MCF 10A (cell line): ENCODE measurements at places on chromosomes 16 and 17. TPM values are rescaled to one million over a fixed set of nuclear protein-coding genes. Genes with fewer than 3 reads are reported as not detected.

CLEC18A gene
- total RNA-seq, result 0.28 and 0.88 TPM in 2 replicates

ITGAD gene
- total RNA-seq, result not detected in 2 replicates

KRT33A gene
- not detected in 2 replicates for total RNA-seq

CCDC200 gene
- total RNA-seq, result not detected in 2 replicates

SLC6A2 gene
- total RNA-seq, result not detected in 2 replicates

AP2B1 gene
- total RNA-seq, result 227 and 229 TPM in 2 replicates

SLFN12L gene
- 0.34 and 0.35 TPM in 2 replicates for total RNA-seq

RNF157 gene
- total RNA-seq, result 0.17 and 0.44 TPM in 2 replicates

TMEM114 gene
- not detected in 2 replicates for total RNA-seq

SNN gene
- total RNA-seq, result 1.9 and 5.8 TPM in 2 replicates

GLP2R gene
- total RNA-seq, result 0.09 TPM in 1 of 2 replicates, not detected in the other

C16orf54 gene
- total RNA-seq, result not detected in 2 replicates

DNA sequence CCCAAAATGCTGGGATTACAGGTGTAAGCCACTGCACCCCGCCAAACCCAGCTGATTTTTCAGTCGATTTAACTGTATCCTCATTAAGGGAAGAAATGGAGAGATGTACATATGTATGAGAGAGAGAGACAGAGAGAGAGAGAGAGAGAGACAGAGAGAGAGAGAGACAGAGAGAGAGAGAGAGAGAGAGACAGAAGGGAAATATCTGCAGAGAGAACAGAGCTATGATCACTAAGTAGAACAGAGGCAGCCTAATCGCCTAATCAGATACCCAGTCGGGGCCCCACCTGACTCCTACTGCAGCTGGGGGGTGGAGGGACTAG is 70.0 kb downstream of the RBBP6 start:
- H3K36me3 ChIP-seq, result no peaks in the 10 kb centered on the region
- no peaks in the 10 kb centered on the region for H3K4me1 ChIP-seq
- peaks cover 42% of the 10 kb centered on the region for H3K27me3 ChIP-seq
- DNase-seq, result no peak

DNA sequence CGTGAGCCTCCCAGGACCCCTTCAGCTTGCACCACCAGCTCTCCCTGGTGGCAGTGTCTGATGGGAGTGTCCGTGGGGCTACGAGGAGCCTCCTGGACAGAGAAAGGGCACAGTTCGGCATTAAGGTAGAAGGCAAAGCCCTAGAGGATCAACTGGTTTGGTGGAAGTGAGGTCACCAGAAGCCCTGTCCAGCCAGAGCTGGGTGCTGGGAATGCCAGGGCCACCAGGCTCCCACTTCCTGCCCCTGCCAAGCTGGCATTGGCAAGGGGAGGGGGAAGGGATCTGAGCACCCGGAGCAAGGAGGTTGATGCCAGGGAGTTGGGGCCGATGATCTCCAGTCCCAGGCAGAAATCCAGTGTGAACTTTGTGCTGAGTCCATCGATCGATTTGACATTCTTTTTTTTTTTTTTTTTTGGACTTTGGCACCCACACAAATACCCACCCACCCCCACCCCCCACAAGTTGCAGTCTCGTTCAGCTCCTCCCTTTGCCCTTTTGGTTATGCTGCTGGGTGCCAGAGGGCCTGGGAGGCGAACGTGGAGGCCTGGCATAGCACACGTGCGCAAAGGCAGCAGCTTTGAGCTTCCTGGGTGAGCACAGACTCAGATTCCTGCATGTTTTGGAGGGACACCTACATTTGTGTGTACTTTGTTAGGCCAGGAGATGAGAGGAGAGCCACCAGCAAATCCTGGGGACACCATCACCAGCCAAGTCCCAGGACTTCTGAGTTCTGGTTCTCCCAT is 2.1 kb downstream of the NHERF1 start:
- H3K4me1 ChIP-seq, result peaks cover 29% of the 10 kb centered on the region
- H3K4me3 ChIP-seq, result peak overlapping the region; percentile 88
- H3K36me3 ChIP-seq, result no peaks in the 10 kb centered on the region
- DNase-seq, result no peak

GRCh38 chr17:60947543-60947942 is 269.9 kb downstream of the BCAS3 start:
- no peaks in the 10 kb centered on the region for H3K36me3 ChIP-seq
- H3K4me1 ChIP-seq, result peaks cover 6% of the 10 kb centered on the region
- no peak overlapping the region for H3K4me3 ChIP-seq

DNA sequence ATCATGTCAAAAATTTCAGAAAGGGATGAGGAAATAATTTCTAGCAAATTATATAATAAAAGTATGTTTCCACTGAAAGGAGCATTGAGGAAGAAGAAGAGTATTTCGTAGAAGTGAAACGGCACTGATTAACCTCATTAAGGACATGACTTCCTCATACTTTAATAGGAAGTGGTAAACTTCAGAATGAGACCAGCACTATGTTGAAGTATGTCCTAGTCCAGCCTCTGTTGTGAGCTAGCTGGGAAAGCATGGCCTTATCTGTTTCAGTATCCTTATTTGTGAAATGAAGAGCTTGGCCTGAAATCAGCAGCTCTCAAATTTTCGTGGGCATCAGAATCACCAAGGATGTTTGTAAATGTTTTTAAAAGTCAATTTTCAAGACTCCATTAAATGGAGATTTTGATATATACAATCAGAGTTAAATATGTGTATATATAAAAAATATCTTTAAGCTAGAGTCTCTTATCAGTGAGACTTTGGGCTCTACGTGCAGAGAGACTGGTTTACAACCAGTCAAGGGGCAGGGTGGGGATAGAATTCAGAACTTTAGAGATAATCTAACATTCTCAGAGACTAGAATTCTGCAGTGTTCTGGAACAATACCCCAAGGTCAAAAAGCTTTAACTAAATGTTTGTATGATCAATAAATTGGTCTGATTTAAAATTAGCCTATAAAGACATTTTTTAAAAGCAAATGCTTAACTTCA is 365.4 kb downstream of the CDH13 start:
- H3K27me3 ChIP-seq, result no peaks in the 10 kb centered on the region
- no peak for DNase-seq
- H3K4me3 ChIP-seq, result no peak overlapping the region
- no peak overlapping the region for H3K27ac ChIP-seq

DNA sequence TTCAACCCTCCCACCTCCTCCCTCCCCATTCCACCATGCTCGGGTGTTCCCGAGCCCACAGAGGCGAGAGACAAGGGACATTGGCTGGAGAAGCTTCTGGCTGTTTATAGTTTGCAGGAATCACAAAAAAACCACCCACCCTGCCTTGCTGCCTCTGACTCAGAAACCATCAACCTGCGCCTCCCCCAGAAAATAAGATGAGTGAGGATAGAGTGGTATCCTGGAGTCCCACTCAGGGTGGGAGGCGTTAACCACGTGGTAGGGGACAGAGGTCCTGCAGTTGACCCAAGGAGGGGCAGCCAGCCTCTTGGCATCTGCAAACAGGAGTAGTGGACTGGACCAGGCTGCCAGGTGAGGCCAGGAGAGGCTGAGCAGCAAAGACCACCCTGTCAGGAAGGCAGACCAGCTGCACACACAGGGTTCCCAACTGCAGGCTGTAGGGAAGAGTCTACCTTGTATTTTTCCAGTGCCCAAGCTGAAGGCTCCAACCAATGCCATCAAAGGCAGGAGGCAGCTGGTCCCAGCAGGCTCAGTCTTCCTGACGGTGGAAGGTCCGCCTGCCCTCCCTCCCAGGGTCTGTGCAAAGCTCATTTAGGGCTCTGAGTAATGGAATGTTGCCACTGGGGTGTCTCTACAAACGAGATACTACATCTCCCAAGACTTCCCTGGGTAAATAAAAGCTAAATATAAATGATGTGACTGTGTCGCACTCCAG is 201.5 kb upstream of the TNRC6C start:
- no peak overlapping the region for H3K4me3 ChIP-seq
- no peak overlapping the region for H3K27ac ChIP-seq
- peaks cover 6% of the 10 kb centered on the region for H3K27me3 ChIP-seq
- no peaks in the 10 kb centered on the region for H3K36me3 ChIP-seq
- no peaks in the 10 kb centered on the region for H3K4me1 ChIP-seq
- no peak for DNase-seq

- H3K27me3 ChIP-seq, result no peaks in the 10 kb centered on the region
- no peak for DNase-seq
- peaks cover 39% of the 10 kb centered on the region for H3K36me3 ChIP-seq
- no peak overlapping the region for H3K27ac ChIP-seq
- H3K4me3 ChIP-seq, result no peak overlapping the region
- H3K4me1 ChIP-seq, result no peaks in the 10 kb centered on the region
These were observed 71.2 kb upstream of the CHMP6 start for GRCh38 chr17:80920441-80920840.

- H3K27ac ChIP-seq, result no peak overlapping the region
- H3K27me3 ChIP-seq, result no peaks in the 10 kb centered on the region
- no peak for DNase-seq
- no peaks in the 10 kb centered on the region for H3K4me1 ChIP-seq
- no peak overlapping the region for H3K4me3 ChIP-seq
These were observed 275.5 kb downstream of the MAP2K4 start for GRCh38 chr17:12296209-12296625.

DNA sequence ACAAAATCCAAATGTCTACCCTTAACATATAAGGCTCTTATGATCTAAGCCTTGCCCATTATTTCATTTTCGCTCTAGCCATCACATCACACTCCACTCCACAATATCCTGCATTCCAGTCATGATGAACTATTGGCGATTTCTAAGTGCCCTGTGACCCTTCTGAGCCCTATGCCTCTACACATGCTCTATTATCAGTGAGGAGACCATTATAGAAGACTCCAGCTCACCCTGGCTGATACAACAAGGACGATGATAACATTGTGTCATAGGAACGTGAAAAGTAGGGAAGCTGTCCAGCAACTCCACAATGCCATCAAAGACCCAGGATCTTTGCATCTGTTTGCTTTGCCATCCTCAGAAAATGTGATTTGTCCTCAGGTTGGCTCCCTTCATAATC is 29.6 kb upstream of the GNAO1 start:
- H3K36me3 ChIP-seq, result no peaks in the 10 kb centered on the region
- H3K4me1 ChIP-seq, result no peaks in the 10 kb centered on the region
- H3K27me3 ChIP-seq, result peaks cover 2% of the 10 kb centered on the region
- no peak overlapping the region for H3K4me3 ChIP-seq
- no peak overlapping the region for H3K27ac ChIP-seq

- H3K27me3 ChIP-seq, result peaks cover 54% of the 10 kb centered on the region
- peaks cover 5% of the 10 kb centered on the region for H3K36me3 ChIP-seq
- peak within 1 kb of the TSS; percentile 35 for H3K4me3 ChIP-seq
- DNase-seq, result peak; percentile 19
- peaks cover 7% of the 10 kb centered on the region for H3K4me1 ChIP-seq
These were observed at the start of gene SPNS2 for GRCh38 chr17:4498461-4499397. Gene SPNS2, plus strand, starts transcription at chr17:4498881. Its CDS starts 167 bp downstream, at chr17:4499048.

GRCh38 chr17:49525831-49526741 is 31.0 kb downstream of the NGFR start:
- H3K4me1 ChIP-seq, result peaks cover 6% of the 10 kb centered on the region
- H3K4me3 ChIP-seq, result no peak overlapping the region
- peaks cover 6% of the 10 kb centered on the region for H3K36me3 ChIP-seq
- no peak for DNase-seq

GRCh38 chr17:13476720-13477119 is 125.0 kb downstream of the HS3ST3A1 start:
- no peak overlapping the region for H3K4me3 ChIP-seq
- no peaks in the 10 kb centered on the region for H3K27me3 ChIP-seq
- H3K4me1 ChIP-seq, result peaks cover 11% of the 10 kb centered on the region
- no peak overlapping the region for H3K27ac ChIP-seq
- H3K36me3 ChIP-seq, result no peaks in the 10 kb centered on the region

DNA sequence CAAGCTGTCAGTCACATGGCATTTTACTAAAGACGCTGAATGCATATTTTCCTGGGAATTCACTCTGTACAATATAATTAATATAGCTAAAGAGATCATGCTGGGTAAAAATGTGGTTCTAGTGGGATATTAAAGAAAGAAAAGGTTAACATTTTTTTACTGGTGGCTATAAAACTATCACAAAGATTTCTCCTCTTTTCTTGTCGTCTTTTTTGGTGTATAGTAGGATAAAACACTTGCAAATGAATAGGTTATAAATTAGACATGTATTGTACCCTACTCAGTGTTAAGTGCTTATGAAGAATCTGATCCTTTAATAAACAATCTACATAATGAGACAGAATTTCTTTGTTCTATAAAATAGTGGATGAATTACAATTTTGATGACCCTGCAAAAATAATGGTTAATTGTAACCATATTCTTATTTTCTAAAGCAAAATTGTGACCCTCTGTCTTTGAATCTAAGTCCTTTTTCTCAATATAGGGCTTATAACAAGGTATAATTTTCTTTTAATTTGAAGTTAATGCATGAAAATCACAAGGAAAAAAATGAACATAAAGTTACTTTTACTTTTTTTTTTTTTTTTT is 1540.4 kb upstream of the GOT2 start:
- no peaks in the 10 kb centered on the region for H3K27me3 ChIP-seq
- H3K27ac ChIP-seq, result no peak overlapping the region
- peaks cover 7% of the 10 kb centered on the region for H3K36me3 ChIP-seq
- H3K4me3 ChIP-seq, result no peak overlapping the region
- DNase-seq, result no peak
